ENCODE measurements at places on chromosomes 7 and 10.

GRCh38 chr10:92278996-92279696 lies 11.7 kb downstream of the CPEB3 start:
- DNase-seq, result no peak

DNA sequence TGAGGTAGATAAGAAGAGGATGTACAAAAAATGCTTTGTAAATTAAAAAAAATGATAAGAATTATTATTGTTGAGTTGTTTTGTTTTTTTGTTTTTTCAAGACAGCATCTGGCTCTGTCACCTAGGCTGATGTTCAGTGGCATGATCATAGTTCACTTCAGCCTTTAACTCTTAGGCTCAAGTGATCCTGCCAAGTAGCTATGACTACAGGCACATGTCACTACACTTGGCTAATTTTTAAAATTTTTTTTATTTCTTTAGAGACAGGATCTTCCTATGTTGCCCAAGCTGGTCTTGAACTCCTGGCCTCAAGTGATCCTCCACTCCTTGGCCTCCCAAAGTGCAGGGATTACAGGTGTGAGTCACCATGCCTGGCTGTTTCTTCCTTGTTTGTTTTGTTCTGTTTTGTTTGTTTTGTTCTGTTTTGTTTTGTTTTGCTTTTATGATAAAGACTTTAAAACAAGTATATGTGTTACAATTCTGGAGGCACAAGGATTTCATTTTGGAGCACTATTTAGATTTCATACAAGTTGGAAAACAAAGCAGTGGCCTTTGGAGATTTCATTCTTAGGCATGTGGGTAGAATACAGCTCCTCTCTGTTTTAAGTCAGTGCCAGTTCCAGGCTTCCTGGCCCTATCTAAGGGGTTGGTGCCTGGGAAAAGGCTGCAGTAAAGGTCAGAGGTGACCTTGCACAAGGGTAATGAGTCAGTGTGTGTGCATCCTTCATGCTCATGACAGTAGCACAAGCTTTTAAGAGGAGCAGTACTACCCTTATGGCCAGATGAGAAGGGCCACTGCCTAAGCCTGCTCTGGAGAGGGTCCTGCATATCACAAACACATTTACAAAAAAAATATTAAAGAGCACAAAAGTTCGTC lies 17.9 kb downstream of the FGFBP3 start:
- no peak for DNase-seq

DNA sequence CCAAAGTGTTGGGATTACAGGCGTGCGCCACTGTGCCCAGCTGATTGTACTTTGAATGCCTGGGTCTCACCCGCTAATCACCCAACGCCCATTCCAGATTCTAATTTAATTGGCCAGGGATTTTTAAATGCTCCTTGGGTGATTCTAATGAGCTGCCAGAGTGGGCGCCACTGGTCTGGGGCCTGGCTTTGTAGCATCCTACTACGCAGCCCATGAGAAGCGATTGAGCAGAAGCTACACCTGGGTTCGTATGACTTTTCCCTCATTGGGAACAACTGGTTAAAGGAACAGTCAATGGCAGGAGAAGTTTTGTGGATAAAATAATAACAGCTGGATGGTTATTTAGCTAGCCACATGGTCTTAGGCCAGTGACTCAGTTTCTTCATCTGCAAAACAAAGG lies 108.0 kb downstream of the SPAG6 start:
- DNase-seq, result no peak

GRCh38 chr10:60803433-60803832 lies 25.2 kb downstream of the CDK1 start:
- DNase-seq, result no peak

GRCh38 chr7:143892527-143893300 lies 9.3 kb downstream of the TCAF1 start:
- DNase-seq, result no peak

- DNase-seq, result no peak
These were observed 56.6 kb downstream of the GSDME start for GRCh38 chr7:24700521-24701260.

GRCh38 chr10:84374455-84374854 lies 46.1 kb downstream of the CCSER2 start:
- no peak for DNase-seq

DNA sequence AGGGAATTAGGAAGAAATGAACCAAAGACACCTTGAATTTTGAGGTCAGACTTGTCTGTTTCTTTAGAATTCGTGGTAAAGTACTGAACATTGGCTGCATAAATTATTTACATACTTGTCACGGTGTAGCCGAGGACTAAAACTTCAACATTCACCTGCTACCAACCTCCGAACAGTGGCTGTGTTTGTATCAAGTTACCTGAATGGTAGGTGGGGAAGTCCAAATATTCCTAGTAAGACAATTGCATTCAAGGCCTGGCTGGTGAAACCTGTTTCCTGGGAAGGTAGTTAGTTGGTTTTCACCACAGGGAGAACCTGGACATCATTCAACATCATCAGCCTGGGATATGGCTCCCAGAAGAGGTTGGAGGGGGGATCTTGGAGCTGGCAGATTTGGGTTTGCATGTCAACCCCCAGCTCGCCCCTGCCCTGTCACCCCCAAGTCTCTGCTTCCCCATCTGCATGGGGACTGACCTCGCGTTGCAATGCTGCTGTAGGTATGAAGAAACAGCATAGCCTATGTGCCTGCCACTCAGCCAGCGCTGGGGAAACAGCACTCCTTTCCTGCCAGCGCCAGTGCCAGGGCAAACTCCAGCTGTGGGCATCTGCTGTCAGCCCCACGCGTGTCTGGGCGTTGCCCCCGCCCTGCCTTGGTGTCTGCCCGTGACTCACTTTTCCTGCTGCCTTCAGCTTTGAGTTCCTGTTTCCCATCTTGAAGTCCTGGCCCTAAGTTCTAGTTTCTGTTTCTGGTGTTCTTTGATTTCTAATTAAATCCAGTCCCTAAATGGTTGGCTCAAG lies 12.7 kb upstream of the LARP4B start:
- DNase-seq, result peak; percentile 32

DNA sequence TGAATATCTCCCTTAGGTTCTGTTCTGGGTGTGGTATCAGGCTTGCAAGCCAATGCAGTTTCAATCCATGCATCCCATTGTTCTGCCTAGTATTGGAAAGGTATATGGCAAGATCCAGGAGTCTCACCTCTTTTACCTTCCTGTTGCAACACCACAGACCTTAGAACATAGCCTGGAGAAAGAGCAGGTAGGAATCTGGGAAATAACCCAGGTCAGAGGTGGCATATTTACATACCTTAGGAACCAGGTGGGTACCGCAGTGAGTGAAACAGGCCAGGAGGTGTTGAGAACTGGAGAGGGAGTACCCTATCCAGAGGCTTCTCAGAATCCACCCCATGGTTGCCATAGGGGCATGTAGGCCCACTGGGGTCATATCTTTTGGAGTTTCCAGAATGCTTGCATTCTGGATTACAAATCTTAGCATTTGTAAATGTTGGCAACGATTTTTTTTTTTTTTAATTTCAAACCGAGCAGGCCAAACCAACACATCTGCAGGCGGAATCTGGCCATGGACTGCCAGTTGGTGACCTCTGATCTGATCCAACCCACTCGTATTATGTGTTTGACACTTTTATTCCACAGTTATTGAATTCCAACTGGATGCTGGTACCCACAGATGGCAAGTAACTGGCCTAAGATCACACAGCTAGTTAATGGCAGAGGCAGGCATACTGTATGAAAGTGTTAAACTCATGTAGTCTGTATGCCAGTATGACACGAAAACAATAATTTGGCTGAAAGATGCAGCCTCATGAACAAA lies 180.3 kb upstream of the TCF7L2 start:
- DNase-seq, result no peak

- DNase-seq, result no peak
These were observed 249.7 kb upstream of the NPY start for GRCh38 chr7:24034251-24034650.

GRCh38 chr7:37304921-37305320 lies 143.7 kb downstream of the ELMO1 start:
- DNase-seq, result no peak
